WTC11 (cell line): ENCODE measurements at places on chromosomes 4 and X. TPM values are rescaled to one million over a fixed set of nuclear protein-coding genes. Genes with fewer than 3 reads are reported as not detected.

DNA sequence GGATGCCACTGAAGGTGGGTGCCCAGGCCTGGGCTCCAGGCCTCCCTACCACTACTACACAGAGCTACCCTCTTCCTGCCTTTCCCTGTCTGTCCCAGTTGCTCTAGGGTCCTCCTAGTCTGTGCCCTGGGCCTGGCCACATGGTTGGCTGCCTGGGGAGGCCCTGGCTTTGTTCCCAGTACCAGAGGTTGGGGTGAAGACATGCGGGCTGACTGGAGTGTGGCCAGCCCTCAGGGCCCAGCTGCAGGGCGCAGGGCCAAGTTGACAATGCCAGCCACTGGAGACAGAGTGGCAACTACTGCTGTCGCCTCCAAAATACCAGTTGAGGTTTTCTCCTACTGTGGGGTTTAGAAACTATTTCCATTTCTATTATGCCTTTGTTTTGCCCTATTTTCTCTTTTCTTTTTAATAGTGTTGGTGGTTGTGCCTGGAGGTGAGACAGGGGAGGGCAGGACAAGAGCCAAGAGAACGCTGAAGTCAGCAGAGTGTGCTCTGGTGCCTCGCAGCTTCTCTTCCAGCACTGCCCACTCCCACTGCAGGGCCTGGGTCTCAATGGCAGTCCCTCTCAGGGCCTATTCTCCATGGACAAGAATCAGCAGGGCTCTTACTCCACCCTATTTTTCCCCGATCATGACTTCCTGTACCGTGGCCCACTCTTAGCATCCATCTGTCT lies 32.2 kb upstream of the XPNPEP2 start:
- no peak for DNase-seq

The SSX2 gene
- 0.33 TPM in 1 of 3 replicates, not detected in the others for total RNA-seq

GRCh38 chr4:135605076-135605475 lies 1403.5 kb upstream of the PABPC4L start:
- DNase-seq, result no peak

- no peak for DNase-seq
Observed at GRCh38 chr4:118889312-118889691, 648 bp downstream of the SYNPO2 start.

GRCh38 chrX:53287493-53288138 lies 6.2 kb upstream of the IQSEC2 start:
- no peak for DNase-seq

The SHROOM4 gene
- total RNA-seq, result 3.4 to 7.1 TPM (median 3.5 TPM) in 3 replicates

- DNase-seq, result no peak
Observed at GRCh38 chr4:167456619-167457018, 222.3 kb upstream of the SPOCK3 start.

The NHSL2 gene
- total RNA-seq, result 6.4 to 8.1 TPM (median 7.9 TPM) in 3 replicates

DNA sequence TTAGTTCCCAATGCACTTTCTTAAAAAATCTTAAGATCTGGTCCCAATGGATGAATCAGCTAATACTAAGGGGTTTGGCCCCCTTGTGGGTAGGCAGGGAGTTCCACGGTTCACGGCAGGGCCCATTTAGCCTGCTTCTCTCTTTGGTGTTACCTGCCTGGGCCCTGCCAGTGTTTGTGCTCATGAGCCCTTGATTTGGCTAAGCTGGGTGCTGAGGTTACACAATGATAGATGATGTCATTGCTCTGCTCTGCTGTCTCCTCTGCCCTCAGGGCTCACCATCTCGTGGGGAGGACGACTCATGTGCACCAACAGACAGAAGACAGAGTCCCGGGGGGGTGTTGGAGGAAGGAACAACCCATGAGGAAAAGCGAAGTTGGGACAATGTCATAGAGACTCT lies 24.4 kb downstream of the RTL5 start:
- no peak for DNase-seq

The ABCG2 gene
- total RNA-seq, result 2.1 to 3.8 TPM (median 3.4 TPM) in 3 replicates

The SOD3 gene
- total RNA-seq, result 4.1 to 8.2 TPM (median 8.0 TPM) in 3 replicates

- DNase-seq, result no peak
Observed at GRCh38 chr4:174061026-174061425, 222.4 kb downstream of the FBXO8 start.

- DNase-seq, result no peak
Observed at GRCh38 chrX:142214081-142214480, 9.0 kb upstream of the MAGEC2 start.
